ENCODE measurements at places on chromosomes 2 and 18.

DNA sequence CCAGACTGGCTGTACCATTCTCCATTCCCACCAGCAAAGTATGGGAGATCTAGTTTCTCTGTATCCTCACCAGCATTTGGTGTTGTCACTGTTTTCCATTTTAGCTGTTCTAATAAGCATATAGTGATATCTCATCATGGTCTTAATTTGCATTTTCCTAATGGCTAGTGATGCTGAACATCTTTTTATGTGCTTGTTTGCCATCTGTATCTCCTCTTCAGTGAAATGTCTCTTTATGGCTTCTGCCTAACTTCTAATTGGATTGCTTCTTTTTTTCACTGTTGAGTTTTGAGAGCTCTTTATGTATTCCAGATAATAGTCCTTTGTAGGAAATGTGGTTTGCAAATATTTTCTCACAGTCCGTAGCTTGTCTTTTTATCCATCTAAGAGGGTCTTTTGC, 18.9 kb upstream of the BIN1 start:
- DNase-seq, result no peak

GRCh38 chr2:240277073-240277806, 136.8 kb upstream of the OTOS start:
- no peak for DNase-seq

DNA sequence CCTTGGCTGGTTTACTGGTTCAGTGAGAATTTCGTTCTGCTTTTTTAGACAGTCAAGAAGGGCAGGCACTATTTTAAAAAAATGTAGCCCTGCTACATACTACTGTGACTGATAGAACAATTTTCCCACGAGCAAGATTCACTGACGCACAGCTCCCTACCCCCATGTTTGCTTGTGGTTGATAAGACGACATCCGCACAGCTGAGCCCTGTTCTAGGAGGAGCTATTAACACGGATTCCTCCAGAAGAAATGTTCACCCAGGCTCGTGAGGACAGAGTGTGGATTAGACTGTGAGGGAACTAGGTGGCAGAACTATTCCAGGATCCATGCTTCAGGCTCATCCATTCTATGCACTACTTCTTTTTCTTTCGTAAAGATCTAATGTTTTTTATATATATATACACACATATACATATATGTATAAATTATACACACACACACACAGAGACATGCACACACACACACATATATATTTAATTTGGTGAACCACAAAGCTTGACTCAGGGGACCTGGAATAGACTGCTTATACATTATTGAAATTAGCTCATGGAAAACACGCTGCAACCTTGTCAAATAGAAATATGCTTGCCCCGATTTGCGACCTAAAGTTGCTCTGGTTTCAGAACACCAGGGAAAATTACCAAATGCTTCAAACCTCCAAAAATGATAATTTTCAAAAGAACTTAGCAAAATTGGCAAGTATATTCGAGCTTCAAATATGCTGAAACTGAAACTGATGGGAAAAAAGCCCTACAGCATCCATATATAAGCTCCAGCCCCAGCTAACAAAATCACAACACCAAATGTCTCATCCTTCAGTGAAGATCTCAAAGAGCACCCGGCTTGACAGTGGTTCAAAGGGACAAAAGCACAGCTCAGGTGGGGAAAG, 370.4 kb downstream of the SOCS6 start:
- peak; percentile 42 for DNase-seq

DNA sequence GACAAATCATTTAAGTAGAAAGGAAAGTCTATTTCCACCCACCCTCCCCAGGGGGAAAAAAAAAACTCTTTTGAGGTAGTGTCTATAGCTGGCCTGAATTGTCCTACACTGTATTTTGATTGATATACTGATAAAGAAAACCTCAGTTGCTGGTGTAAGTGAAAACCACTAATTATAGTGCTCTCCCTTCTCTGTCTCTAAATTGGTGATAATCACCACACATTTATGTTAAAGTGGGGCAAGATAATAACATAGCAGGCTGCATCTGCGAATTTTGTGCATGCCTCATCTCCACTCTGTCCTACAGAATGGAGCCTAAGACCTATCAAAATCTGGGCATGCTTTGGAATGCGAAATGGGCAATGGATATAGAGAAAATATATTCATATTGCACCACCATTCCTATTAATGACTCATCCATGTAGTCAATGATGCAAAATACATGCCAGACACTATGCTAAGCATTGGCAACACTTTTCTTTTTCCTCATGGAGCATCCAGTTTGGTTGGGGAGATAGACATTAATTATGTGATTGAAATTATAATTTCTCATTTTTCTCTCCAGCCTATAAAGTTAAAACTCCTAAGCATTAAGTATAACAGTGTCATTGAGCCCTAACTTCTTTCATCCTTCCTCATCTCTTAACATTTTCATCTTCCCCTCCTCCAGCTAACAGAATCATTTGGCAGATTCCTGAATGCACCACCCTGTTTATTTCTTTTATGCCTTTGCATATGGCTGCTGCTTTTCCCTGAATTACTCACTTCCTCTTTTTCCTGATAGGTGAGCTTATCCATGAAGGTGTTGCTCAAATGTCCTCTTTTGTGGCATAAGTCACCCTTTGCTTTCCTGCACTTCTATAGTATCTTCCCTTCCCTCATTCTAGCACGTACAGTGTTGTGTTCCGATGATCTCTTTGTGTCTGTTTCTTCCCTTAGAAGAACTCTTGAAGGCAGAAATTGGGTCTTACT, 58.2 kb downstream of the SLC9A2 start:
- DNase-seq, result no peak

- no peak for DNase-seq
Measured at GRCh38 chr2:100929147-100929546, 72.9 kb upstream of the RPL31 start.

DNA sequence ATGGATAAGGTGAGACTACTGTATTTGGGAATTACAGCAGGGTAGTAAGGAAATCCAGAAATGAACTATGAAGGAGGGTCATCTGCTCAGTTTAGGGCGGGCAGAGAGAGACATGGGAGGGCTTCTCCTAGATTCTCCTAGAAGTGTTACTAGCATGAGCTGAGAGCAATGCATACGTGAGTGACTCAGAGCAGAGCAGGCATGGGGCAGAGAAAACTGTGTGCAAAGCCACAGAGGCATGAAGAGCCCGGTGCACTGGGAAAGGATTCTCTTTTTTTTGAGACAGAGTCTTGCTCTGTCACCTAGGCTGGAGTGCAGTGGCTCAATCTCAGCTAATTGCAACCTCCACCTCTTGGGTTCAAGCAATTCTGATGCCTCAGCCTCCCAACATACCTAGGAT, 116.2 kb downstream of the SOCS6 start:
- no peak for DNase-seq

- DNase-seq, result no peak
Measured at GRCh38 chr2:195368249-195369217, 288.5 kb upstream of the SLC39A10 start.

- no peak for DNase-seq
Measured at GRCh38 chr2:190069936-190070696, 7.6 kb upstream of the MSTN start.

DNA sequence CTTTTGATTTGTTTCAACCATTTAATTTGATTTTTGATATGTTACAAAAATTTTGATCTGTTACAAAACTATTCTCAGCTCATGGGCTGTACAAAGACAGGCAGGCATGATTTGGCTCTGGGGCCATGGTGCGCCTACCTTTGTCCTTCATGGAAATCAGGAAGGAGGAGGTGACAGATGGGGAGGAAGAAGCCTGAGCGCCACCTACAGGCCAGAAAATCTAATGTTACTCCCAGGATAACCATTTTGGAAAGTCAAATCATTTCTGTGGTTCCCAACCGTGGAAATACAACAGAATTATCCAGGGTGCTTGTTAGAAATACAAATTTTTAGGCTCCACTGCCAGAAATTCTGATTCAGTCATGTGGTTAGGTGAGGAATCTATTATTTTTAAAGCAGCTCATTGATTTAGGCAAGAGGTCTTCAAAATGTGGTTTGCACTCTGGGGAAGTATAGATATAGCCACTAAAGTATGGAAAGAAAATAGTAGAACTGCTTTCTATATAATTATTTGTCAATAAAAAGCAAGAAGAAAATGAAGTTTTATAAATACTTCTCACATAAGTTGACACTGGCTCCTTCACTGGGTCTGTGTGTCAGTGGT, 93.9 kb downstream of the EVA1A start:
- DNase-seq, result no peak

GRCh38 chr2:177692783-177693269, 300.3 kb downstream of the AGPS start:
- no peak for DNase-seq

GRCh38 chr2:23459032-23459431, 74.1 kb downstream of the KLHL29 start:
- no peak for DNase-seq

DNA sequence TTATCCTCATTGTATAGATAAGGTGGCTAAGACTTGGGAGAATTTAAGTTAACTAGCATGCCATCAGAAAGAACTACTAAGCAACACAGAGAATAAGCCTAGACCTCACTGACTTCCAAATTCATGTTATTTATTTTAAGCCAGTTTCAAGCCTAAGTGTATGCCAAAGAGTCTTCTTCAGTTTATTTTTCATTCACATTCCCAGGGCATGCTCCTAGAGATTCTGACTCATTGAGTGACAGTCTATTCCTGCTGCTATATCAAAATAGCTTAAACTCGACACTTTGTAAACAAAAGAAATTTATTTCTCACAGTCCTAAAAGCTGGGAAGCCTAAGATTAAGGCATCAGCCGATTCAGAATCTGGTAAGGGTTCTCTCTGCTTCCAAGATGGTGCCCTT, 467.1 kb downstream of the MBD2 start:
- no peak for DNase-seq

DNA sequence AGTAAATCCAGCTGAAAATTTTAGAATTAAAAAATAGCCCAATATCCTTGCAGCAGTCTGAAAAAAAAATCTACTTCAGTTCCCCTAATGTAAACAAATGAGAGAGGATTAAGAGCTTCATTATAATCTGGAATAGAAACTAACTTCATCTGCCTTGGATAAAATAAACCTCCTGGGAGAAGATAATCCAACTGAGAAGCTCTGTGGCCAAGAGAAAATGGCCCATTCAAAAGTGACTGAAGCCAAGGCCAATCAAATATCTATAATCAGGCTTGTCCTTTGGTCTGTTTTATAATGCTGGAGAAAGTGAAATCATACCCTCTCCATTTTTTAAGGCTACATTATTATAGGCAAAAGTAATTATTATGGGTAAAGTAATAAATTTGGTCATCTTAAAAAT, 110.0 kb downstream of the NEB start:
- DNase-seq, result no peak

DNA sequence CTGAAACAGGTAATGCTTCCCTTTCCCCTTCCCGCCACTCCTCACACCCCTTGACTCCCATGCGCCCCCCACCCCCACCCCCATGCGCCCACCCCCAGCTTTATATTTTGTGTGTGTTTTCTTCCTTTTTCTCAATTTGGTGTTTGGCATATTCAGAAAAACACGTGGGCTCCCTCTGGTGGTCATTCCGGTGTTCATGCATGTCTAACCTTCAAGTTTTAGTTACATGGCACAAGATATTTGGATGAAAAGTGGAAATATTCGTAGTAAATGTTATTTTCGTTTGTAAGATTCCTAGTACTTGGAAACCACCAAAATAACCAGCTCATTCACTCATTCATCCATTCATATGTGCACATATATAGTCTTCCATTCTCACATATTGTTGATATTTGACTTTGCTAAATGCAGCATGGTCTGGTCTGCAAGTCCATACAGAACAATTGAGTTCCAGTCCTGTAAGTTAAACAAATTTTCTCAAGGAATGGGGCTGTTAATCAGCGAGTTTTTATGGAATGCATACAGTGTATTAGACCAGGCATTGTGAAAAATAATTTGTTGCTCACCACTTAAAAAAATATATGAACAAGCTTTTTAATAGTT, 143.6 kb upstream of the MAP3K20 start:
- peak; percentile 56 for DNase-seq

- no peak for DNase-seq
Measured at GRCh38 chr2:20796374-20796791, 26.5 kb downstream of the LDAH start.

GRCh38 chr2:233241803-233242202, 9.7 kb upstream of the ATG16L1 start:
- DNase-seq, result no peak

DNA sequence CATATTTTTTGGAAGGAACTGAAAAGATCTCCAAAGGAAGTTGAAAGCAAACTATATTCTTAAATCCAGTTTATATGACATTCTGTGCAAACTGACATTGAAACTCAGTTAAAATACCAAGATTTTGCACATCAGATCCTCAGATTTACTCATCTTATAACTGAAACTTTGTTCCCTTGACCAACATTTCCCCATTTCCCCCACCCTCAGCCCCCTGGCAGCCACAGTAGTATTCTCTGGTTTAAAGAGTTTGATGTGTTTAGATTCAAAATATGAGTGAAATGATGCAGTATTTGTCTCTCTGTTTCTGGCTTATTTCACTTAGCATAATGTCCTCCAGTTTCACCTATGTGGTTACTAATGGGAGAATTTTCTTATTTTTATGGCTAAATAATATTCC, 99.2 kb upstream of the ITGA4 start:
- no peak for DNase-seq

DNA sequence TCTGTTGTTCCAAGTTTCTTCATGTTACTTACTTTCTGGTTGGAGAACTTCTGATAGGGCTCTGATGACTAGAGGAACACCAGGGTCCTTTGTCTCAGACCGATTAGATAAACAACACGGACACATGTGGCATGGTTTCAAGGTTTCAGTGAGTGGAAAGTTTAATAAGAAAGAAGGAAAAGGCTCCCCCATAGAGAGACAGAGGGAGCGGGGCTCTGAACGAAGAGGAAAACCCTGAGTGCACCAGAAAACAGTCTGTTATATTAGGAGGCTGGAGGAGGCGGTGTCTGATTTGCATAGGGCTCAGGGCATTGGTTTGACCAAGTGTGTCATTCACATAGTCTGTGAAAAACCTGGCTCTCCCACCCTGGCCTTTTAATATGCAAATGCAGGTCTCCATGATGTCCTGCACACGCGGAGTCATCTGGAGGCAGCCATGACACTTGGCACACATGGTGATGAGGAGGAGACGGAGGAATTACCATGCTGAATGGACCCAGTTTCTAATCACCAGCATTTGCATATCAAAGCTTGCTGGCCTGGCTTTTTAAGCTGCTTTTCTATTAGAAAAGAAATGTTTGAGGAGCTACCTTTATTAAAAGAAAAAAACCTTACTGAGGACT, 94.2 kb downstream of the PTPN4 start:
- no peak for DNase-seq

- no peak for DNase-seq
Measured at GRCh38 chr2:38201784-38202183, 125.8 kb upstream of the CYP1B1 start.

- no peak for DNase-seq
Measured at GRCh38 chr2:219001100-219001576, 7.9 kb upstream of the CRYBA2 start.
